ENCODE measurements at places on chromosomes 6 and 20.

GRCh38 chr6:53517021-53517420, 27.9 kb downstream of the GCLC start:
- H3K27ac ChIP-seq: no peak overlapping the region
- peaks cover 34% of the 10 kb centered on the region for H3K36me3 ChIP-seq
- H3K4me3 ChIP-seq: no peak overlapping the region
- H3K4me1 ChIP-seq: peaks cover 4% of the 10 kb centered on the region
- DNase-seq: no peak
- no peaks in the 10 kb centered on the region for H3K27me3 ChIP-seq

- H3K36me3 ChIP-seq: no peaks in the 10 kb centered on the region
- no peak overlapping the region for H3K27ac ChIP-seq
- H3K4me3 ChIP-seq: no peak overlapping the region
- H3K4me1 ChIP-seq: no peaks in the 10 kb centered on the region
- DNase-seq: no peak
These were observed 115.2 kb downstream of the PAK5 start for GRCh38 chr20:9723501-9724202.

- H3K4me3 ChIP-seq: no peak overlapping the region
- H3K27me3 ChIP-seq: no peaks in the 10 kb centered on the region
- H3K4me1 ChIP-seq: no peaks in the 10 kb centered on the region
- H3K36me3 ChIP-seq: no peaks in the 10 kb centered on the region
These were observed 112.8 kb downstream of the BCAS1 start for GRCh38 chr20:53957451-53958172.

DNA sequence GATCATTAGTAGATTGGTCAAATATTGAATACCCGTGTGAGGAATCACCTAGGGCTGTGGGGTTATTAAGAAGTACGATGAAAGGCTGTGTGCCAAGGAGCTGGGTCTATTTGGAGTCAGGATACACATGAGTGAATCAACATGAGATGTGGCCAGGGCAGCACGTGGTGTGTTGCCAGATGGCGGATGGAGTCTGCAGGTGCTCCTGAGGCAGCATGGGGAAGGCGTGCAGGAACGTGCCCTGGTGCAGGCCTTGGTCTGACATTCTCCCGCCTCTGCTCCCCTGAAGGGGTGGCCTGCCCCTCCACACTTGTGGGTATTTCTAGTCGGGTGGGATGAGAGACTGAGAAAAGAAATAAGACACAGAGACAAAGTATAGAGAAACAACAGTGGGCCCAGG, 39.0 kb upstream of the SLC22A1 start:
- peaks cover 37% of the 10 kb centered on the region for H3K4me1 ChIP-seq
- DNase-seq: no peak
- peak overlapping the region; percentile 6 for H3K27ac ChIP-seq

DNA sequence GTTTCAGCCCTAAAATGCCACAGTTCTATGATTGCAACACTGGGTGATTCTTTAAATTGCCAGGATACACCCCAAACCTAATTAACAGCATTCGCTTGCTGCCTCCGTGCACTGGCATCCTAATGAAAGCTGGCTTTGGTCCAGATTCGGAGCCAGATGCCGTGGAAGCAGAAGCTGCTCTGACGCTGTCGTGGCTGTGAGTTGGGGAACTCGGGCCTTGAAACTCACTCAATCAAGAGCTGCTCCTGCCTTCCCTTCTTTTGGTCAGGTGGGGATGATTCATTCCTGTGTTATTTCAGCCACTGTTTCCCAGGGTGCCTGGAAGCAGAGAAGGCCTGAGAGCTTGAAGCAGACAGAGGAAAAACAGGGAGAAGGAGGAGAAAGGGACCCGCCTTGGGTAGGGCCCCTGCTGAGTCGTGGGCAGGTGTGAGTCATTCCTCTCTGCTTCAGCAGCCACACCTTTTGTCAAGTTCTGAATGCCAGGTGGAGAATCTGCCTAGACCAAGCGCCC, 36.2 kb upstream of the DSP start:
- no peaks in the 10 kb centered on the region for H3K36me3 ChIP-seq
- H3K27ac ChIP-seq: no peak overlapping the region
- no peaks in the 10 kb centered on the region for H3K4me1 ChIP-seq
- no peak for DNase-seq
- H3K27me3 ChIP-seq: no peaks in the 10 kb centered on the region

- no peaks in the 10 kb centered on the region for H3K4me1 ChIP-seq
- no peak overlapping the region for H3K27ac ChIP-seq
- H3K27me3 ChIP-seq: no peaks in the 10 kb centered on the region
- no peaks in the 10 kb centered on the region for H3K36me3 ChIP-seq
- DNase-seq: no peak
- H3K4me3 ChIP-seq: no peak overlapping the region
These were observed 38.1 kb downstream of the UQCC1 start for GRCh38 chr20:35373661-35374060.

DNA sequence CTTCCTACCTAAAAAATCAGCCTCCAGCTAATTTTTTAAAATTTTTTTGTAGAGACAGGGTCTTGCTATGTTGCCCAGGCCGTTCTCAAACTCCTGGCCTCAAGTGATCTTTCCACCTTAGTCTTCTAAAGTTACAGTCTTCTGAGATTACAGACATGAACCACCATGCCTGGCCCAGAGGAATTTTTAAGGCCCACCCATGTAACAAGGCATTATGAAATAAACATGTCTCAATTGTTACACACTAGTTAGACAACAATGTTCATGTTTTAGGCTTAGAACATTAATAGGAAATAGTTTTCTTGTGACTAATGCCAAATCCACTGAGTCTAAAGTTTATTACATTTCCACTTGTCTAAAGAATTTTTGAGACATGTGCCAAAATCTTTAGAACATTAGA, 221.2 kb downstream of the LAMA2 start:
- no peak overlapping the region for H3K4me3 ChIP-seq
- no peaks in the 10 kb centered on the region for H3K27me3 ChIP-seq
- DNase-seq: no peak
- no peak overlapping the region for H3K27ac ChIP-seq
- no peaks in the 10 kb centered on the region for H3K4me1 ChIP-seq

- no peaks in the 10 kb centered on the region for H3K27me3 ChIP-seq
- no peak overlapping the region for H3K4me3 ChIP-seq
- no peaks in the 10 kb centered on the region for H3K36me3 ChIP-seq
- no peaks in the 10 kb centered on the region for H3K4me1 ChIP-seq
- no peak overlapping the region for H3K27ac ChIP-seq
- DNase-seq: no peak
These were observed 116.0 kb downstream of the PXDC1 start for GRCh38 chr6:3635482-3635881.

DNA sequence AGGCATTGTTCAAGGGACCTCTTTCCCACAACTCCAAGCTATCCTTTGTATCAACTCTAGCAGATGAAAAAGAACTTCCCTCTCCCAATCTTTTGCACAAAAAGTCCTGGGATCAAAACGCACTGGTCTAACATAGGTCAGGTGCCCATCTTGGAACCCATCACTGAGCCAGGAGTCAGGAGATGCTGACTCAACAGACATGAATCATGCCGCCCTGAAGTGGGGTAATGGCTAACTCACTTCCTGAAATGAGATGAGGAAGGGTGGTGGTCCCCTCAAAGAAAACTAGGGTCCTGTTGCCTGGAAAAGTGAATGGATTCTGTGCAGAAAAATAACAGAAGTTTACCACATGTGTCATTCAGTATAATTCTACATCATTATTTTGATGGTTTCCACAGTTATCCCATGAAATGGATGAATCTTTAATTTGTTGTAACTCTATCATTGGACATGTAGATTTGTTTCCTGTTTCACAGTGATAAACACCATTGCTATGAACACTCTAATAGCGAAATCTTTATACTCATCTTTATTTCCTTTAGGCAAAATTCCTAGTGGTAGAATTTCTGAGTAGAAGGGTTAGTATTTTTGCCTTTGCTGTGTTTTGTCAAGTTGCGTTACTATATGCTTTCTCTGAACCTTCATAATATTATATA, 151.3 kb downstream of the SLC16A10 start:
- H3K27me3 ChIP-seq: no peaks in the 10 kb centered on the region
- no peak for DNase-seq
- H3K36me3 ChIP-seq: no peaks in the 10 kb centered on the region
- no peak overlapping the region for H3K27ac ChIP-seq
- no peaks in the 10 kb centered on the region for H3K4me1 ChIP-seq

- no peak overlapping the region for H3K27ac ChIP-seq
- no peaks in the 10 kb centered on the region for H3K27me3 ChIP-seq
- DNase-seq: no peak
- no peaks in the 10 kb centered on the region for H3K36me3 ChIP-seq
- H3K4me1 ChIP-seq: no peaks in the 10 kb centered on the region
These were observed 643.6 kb upstream of the PTCHD4 start for GRCh38 chr6:48754641-48755040.

DNA sequence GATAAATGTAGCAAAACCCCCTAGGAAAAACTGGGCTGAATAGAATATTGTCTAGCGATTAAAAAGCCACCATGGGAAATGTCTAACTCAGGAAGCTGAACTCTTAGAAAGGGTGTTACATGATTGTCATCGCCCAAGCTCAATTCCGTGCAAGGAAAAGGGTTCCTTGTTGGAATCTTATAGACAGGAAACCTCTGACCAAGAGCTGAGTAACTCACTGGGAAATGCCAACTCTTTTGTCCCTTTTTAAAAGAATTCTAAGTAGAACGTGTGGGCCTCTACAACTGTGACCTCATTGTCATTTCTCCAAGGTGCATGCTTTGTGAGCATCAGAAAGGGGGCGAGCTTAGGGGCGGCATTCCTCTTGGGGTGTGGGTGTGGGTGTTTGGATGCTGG, 88.1 kb downstream of the SYNJ2 start:
- DNase-seq: no peak
- H3K36me3 ChIP-seq: no peaks in the 10 kb centered on the region
- H3K4me1 ChIP-seq: no peaks in the 10 kb centered on the region
- no peak overlapping the region for H3K4me3 ChIP-seq

DNA sequence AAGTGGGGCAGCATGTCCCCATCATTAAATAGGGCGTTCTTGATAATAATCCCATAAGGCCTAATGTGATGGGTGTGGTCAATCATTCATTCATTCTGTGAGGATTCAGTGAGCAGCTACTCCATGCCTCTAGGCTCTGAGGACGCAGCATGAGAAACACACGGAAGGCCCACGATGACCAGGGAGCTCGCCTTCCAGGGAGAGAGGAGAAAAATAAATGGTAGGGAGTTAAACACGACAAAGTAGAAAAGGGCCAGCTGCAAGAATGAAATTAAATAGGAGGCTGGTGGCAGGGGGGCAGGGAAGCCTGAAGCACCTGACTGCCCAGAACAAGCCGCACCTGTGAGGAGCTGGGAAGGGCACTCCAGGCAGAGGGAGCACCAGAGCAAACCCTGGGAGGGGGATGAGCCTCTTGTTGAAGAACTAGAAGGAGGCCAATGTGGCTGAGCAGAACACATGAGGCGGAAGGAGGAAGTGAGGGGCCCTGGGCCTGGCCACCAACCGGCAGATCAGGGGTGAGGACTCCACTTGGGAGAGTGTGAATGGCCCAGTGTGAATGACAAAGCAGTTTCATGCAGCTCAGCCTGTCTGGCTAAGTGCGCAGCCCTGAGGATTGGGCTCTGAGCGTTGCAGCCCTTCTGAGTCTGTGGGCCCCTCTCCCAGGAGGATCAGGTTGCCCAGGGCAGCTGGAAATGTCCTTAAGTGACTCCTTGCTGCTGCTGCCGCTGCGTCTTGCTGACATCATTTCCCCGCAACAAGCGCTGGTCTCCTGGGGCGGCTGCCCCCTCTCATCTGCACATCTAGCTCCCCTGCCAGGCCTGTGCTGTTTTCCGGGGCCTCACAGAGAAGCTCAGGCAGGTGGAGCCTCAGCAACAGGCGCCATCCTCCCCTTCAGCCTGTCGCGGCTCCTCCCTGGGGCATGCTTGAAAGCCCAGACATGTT, 99.9 kb downstream of the CDH26 start:
- H3K36me3 ChIP-seq: no peaks in the 10 kb centered on the region
- H3K4me3 ChIP-seq: no peak overlapping the region
- H3K4me1 ChIP-seq: no peaks in the 10 kb centered on the region
- H3K27me3 ChIP-seq: no peaks in the 10 kb centered on the region
- DNase-seq: peak; percentile 37
- no peak overlapping the region for H3K27ac ChIP-seq

DNA sequence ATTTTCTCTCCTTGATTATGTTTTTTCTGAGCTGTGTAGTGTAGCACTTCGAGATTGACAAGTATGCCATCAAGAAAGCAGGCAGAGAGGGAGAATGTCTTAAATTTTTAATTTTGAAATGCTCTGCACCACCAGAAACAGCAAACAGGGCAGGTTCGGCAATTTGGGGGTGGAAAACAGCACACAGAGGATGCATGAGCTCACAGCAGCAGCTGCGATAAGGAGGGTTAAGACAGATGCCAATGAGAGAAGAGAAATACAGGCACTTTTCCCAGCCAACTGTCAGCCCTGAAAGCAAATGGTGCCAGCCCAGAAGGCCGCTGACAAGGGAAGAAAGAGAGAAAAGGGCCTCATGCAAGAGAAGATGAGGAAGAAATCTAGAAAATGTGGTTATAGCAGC, 15.1 kb upstream of the SNRPB2 start:
- H3K27ac ChIP-seq: no peak overlapping the region
- no peaks in the 10 kb centered on the region for H3K36me3 ChIP-seq
- H3K27me3 ChIP-seq: no peaks in the 10 kb centered on the region
- no peak for DNase-seq
- H3K4me3 ChIP-seq: no peak overlapping the region

- no peak for DNase-seq
- no peak overlapping the region for H3K27ac ChIP-seq
- no peaks in the 10 kb centered on the region for H3K4me1 ChIP-seq
- H3K27me3 ChIP-seq: no peaks in the 10 kb centered on the region
- H3K4me3 ChIP-seq: no peak overlapping the region
- H3K36me3 ChIP-seq: no peaks in the 10 kb centered on the region
These were observed 22.1 kb downstream of the NUDT3 start for GRCh38 chr6:34370361-34370760.

DNA sequence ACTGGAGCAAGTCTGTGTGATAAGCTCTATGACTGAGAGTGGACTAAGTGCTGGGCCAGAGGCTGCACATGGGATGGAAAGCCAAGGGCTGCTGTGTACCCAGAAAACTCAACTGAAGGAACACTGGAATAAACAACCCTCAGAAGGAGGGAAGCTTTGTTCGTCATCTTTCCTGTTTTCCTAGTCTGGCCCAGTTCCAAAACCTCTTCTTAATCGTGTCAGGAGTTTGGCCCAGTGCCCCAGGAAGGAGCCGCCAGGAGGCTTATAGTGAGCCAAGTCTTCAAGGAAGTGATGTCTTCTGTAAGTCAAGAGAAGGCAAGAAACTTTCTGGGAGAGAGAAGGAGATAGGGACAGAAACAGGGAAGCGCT, 23.3 kb upstream of the TOP1 start:
- peak; percentile 71 for DNase-seq
- H3K27me3 ChIP-seq: no peaks in the 10 kb centered on the region
- peak overlapping the region; percentile 45 for H3K27ac ChIP-seq
- H3K36me3 ChIP-seq: no peaks in the 10 kb centered on the region
- no peaks in the 10 kb centered on the region for H3K4me1 ChIP-seq

GRCh38 chr6:139611327-139612134, 237.1 kb upstream of the CITED2 start:
- no peaks in the 10 kb centered on the region for H3K4me1 ChIP-seq
- H3K27ac ChIP-seq: no peak overlapping the region
- no peak for DNase-seq
- no peaks in the 10 kb centered on the region for H3K27me3 ChIP-seq
- no peaks in the 10 kb centered on the region for H3K36me3 ChIP-seq

Measured in right lobe of liver (tissue), 6 donors.